ENCODE measurements at places on chromosomes 6 and 20. TPM values are rescaled to one million over a fixed set of nuclear protein-coding genes. Genes with fewer than 3 reads are reported as not detected.

The IP6K3 gene
- polyA plus RNA-seq = 0.32 TPM

The FOXQ1 gene
- 0.05 TPM for polyA plus RNA-seq

DNA sequence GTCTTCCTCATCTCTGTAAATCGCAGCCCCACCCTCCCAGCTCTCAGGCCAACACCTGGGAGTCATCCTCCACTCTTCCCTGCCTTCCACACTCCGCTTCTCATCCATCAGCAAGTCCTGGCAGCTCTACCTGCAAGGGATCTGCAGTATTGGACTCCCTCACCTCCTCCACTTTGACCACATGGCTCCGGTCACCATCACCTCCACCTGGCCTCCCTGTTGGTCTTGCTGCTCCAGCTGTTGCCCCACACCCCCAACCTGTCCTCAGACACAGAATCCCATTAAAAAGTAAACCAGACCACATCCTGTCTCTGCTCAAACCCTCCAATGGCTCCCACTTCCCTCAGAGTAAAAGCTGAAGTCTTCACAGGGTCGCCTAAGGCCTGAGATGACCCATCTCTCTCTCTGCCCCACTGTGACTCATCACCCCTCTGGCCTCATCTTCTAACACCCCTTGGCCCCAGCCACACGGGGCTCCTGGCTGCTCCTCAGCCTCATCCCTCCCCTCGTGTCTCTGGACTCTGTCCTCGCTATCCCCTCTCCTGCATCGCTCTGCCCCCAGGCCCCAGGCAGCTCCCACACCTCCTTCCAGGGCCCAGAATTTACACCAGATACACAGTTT is 185.1 kb upstream of the SULF2 start:
- no peak overlapping the region for H3K27ac ChIP-seq
- H3K36me3 ChIP-seq = no peaks in the 10 kb centered on the region
- no peaks in the 10 kb centered on the region for H3K4me1 ChIP-seq
- DNase-seq = no peak
- no peaks in the 10 kb centered on the region for H3K27me3 ChIP-seq
- H3K4me3 ChIP-seq = no peak overlapping the region

GRCh38 chr6:145705561-145705960 is 29.8 kb downstream of the EPM2A start:
- no peak overlapping the region for H3K27ac ChIP-seq
- peaks cover 3% of the 10 kb centered on the region for H3K4me1 ChIP-seq

The IYD gene
- polyA plus RNA-seq = not detected

The ASIP gene
- not detected for polyA plus RNA-seq

The IPCEF1 gene
- polyA plus RNA-seq = 0.62 TPM

The TCP11 gene
- polyA plus RNA-seq = not detected

DNA sequence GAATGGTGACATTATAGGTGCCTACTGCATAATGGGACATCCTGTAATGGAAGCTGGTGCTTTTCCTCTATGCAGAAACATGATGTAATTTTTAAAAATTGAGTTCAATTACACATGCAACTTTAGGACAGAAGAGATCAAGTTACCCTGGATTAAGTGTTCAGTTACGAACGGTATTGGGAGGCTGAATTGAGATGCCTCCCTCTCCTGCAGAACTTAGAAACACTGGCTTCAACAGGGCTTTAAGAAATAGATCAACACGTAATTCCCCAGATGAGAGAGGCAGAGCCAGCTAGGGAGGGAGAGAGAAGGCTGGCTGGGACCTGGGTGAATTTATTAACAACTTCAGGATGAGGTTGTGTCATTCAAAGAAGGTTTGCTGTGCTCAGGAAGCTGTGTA is 232.8 kb downstream of the CDH26 start:
- H3K4me3 ChIP-seq = no peak overlapping the region
- no peaks in the 10 kb centered on the region for H3K27me3 ChIP-seq
- DNase-seq = no peak
- H3K27ac ChIP-seq = no peak overlapping the region

DNA sequence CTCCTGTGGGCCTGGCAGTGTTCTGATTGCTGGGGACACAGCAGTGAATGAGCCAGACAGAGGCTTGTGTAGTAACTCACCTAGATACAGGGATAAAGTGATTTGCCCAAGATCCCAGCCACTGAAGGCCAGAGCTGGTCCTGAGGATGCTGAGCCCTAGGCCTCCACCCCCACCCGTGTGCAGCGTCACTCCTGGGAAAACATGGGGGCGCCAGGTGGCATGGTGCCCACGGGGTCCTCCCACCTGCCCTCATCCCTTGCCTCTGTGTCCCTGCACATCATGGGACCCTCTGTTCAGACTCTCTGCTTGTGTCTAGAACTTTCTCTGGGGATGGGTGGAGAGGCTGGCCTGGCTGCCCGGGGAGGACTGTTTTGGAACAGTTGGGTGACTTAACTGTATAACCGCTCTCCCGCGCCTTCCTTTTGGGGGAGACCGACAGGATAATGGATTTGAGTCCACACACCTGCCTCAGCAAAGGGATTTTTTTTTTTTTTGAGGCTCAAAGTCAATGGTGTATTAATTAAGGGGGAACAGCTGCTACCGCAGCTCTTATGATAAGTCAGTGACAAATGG is 19.6 kb downstream of the LEMD2 start:
- H3K27me3 ChIP-seq = no peaks in the 10 kb centered on the region
- H3K36me3 ChIP-seq = no peaks in the 10 kb centered on the region
- H3K4me1 ChIP-seq = peaks cover 24% of the 10 kb centered on the region
- H3K4me3 ChIP-seq = no peak overlapping the region
- no peak for DNase-seq
